Activated naive CD8-positive, alpha-beta T cell treated with anti-CD3 and anti-CD28 coated beads, Interleukin-2, amount 10 ng/mL, durations not matched to agents 7 days and 5 days (primary cell): ENCODE measurements at places on chromosomes 5 and 9. TPM values are rescaled to one million over a fixed set of nuclear protein-coding genes. Genes with fewer than 3 reads are reported as not detected.

Gene LCNL1
- total RNA-seq: 0.33 TPM

Gene STC2
- 14.7 TPM for total RNA-seq

Gene SHLD3
- 4.3 TPM for total RNA-seq

DNA sequence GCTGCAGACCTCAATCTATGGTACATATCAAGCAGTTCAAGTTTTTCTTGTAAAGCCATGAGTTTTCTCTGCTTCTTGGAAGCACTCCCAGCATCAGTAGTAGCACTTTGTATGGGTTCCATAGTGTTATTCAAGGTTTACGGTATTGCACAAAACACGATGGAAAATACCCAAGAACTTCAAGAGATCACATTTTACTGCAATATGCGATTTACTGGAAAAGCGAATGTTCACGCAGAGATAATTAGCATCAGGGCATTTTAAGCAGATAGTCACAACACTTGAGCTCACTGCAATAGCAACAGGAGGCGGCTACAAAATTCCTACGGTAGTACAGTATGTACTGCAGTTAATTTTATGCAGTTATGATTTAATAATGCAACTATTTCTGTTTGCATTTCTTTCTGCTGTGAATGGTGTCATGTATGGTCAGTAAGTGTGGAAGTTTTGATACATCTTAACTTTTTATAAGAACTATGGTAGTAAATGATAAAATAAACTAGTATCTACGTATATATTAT, 200.8 kb downstream of the SMARCA2 start:
- no peak for DNase-seq

GRCh38 chr5:130871346-130872086, 293.5 kb downstream of the HINT1 start:
- DNase-seq: no peak

- no peak for DNase-seq
Measured at GRCh38 chr5:29587832-29588231, 1605.7 kb upstream of the CDH6 start.

DNA sequence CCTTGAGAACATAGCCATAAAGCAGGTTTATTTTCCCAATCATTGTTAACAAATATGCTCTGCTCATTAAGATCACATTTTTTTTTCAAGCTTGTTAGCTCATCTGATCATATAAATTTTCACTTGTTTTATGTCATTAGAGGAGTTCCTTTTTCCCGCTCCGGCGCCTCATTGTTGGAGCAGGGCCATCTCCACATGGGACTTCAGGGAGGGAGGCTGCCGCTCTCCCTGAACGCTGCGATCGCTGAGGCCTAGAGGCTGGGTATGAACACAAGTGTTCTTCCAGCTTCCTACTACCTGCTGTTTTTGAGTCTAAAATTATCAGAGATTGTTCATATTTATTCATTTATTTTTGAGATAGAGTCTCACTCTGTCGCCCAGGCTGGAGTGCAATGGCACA, 246.9 kb downstream of the MPDZ start:
- DNase-seq: no peak

- no peak for DNase-seq
Measured at GRCh38 chr9:26891726-26892125, 876 bp downstream of the CAAP1 start.
